Right renal pelvis (tissue), 4 donors: ENCODE measurements at places on chromosomes 12 and 14. TPM values are rescaled to one million over a fixed set of nuclear protein-coding genes. Genes with fewer than 3 reads are reported as not detected.

DNA sequence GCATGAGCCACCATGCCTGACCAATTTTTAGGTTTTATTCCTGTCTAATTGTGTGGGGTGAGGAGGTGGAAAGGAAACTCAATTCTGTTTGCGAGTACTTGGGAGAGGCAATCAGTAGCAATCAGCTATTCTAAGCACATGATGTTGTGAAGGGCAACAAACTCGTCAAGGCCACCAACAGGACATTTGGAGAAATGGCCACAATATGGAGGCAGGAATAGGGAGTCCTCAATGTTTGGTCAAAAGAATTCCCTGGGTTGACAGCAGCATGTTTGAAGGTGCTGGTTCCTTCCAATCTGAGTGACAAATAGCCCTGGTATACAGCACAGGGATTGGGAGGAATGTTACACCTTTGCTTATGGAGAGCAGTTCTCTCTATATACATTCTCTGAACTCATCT, 32.7 kb upstream of the USP44 start:
- DNase-seq, result no peak

DNA sequence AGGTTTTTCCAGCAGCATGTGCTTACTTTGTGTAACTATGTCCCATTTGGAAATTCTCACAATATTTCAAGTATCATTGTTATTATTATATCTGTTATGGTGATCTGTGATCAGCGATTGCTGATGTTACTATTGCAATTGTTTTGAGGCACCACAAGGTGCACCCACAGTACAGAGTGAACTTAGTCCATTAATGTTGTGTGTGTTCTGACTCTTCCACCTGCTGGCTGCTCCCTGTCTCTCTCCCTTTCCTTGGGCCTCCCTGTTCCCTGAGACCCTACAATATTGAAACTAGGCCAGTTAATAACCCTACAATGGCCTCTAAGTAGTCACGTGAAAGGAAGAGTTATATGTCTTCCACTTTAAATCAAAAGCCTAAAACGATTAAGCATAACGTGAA, 153.9 kb downstream of the PIK3C2G start:
- DNase-seq, result no peak

ALG10B gene
- polyA plus RNA-seq, result 13.4 TPM

DNA sequence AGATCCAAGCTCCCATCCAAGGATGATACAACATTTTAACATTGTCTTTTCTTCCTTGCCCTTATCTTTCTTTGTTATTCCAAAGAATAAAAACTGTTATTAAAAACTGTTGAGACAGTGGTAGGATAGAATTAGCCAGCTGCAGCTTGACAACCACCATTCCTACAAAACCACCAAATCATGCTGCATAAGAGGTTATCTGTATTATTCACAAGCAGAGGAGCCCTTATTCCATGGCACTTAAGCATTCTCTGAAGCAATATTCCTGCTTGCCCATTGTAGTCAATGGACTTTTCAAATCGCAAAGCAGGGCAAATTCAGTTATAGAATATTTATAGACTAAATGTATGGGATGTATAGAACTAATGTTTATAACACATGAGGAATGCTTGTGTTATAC, 3.4 kb downstream of the ABCD2 start:
- DNase-seq, result no peak

SCN8A gene
- 1.8 TPM for polyA plus RNA-seq

DNA sequence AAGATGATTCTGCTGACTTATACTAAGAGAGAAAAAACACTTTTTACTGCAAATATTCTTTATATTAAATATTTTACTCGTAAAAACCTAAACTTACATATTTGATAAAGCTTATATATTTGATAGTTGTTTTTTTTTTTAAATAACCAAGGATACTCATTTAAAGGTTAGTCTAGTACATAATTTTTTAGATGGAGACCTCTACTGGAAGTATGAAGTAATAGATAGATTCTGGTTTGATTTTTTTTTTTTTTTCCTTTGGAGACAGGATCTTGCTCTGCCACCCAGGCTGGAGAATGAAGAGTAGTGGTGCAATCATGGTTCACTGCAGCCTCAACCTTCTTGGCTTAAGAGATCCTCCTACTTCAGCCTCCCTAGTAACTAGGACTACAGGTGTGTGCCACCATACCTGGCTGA, 16.4 kb downstream of the ARID2 start:
- no peak for DNase-seq

DNA sequence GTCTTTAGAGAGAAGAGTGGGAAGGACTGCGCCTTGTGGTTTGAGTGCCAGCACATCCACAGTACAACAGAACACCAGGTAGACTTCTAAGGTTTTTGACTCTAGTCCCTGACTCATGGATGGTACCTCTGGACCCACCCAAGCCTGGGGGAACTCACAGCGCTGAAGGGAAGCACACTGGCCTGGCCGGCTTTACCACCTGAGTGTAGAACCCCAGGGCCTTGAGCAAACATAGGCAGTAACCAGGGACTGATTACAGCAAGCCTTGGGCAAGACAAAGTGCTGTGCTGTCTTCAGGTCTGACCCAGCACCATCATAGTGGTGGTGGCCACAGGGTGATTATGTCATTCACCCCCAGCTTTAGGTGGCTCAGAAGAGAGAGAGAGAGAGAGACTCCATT, 17.2 kb downstream of the EML5 start:
- no peak for DNase-seq

PRPH gene
- polyA plus RNA-seq, result 0.21 TPM

GRIN2B gene
- polyA plus RNA-seq, result 1.1 TPM

- no peak for DNase-seq
Observed at GRCh38 chr14:95261616-95262510, 57.8 kb downstream of the CLMN start.

DNA sequence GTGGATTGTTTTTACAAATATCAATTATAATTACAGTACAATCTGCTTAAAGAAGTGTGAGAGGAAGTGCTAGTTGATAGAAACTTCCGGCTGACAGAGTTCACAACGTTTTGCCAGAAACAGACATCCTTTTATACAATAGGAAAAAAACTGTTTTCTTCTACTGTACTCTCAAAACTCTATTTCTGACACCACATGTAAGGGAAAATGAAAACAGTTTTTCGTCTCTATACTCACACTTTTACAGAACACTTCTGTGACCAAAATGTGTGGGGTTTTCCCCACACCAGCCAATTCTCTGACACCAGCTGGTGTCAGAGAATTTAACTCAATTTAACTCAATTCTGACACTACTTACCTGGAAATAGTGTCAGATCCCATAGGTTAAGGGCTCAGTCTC, 24.2 kb upstream of the HIF1A start:
- DNase-seq, result no peak

SOCS4 gene
- 22.2 TPM for polyA plus RNA-seq

RHEBL1 gene
- 1.7 TPM for polyA plus RNA-seq

DNA sequence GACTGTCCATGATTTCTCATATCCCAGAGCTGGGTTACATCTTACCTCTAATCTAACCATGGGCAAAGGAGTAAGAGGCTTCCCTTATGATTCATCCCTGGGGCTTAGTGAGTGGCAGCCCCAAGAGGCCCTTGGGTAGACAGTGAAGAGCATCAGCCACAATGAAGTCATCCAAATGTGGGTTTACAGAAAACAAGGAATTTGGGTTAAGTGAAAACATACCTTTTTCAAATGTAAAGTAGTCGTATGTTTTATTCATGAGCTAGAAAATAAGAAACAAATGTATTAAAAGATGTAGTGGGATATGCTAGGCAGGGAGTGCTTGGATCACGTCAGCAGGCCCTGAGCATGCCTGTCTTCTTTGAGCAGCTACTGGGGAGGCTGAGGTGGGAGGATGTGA, 54.0 kb upstream of the ELK3 start:
- DNase-seq, result no peak

- DNase-seq, result peak; percentile 4
Observed at GRCh38 chr12:82504409-82504808, 146.1 kb downstream of the METTL25 start.

DNA sequence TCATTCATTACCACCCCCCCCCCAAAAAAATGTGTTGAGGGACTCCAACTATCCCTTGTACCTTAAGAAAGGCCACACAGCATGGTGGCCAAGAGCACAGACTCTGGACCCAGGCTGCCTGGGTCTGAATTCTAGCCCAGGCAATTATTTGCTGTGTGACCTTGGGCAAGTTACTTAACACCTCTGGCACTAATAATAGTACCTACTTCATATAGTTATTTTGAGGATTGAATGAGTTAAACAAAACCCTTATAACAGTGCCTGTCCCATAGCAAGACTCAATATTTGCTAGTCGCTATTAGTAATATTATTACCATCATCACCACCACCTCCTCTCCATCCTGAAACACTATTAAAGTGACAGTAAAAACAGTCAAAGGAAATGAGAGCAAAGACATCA, 37.2 kb downstream of the NT5DC3 start:
- no peak for DNase-seq

AKAP5 gene
- 6.1 TPM for polyA plus RNA-seq

DNA sequence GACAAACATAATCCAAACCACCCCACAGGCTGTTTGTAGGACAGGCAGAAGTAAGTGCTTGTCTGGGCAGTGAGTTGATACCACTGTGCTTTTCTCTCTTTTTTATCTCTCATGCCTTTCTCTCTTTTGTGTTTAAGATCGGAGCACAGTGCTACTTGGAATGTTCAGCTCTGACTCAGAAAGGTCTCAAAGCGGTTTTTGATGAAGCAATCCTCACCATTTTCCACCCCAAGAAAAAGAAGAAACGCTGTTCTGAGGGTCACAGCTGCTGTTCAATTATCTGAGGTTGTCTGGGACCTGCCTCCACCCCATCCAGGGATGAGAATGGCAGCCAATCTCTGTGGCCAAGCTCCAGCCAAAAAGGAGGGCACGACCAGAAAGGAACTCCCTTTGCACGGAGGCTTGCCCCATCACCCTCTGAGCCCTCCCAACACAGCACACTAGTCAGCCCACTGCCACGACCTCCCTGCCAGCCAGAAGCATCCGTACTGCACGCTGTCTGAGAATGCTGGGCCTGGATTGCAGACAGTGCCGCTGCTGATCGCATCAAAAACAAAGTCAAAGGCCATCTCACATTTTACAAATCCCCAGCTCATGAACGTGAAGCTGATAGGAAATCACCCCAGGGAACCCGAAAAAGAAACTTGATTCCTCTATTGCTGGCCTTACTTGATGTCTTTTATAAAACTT, 27.8 kb downstream of the GPHB5 start:
- no peak for DNase-seq

RHNO1 gene
- 53.6 TPM for polyA plus RNA-seq

KERA gene
- not detected for polyA plus RNA-seq

- no peak for DNase-seq
Observed at GRCh38 chr12:114064497-114064896, 98.4 kb upstream of the RBM19 start.

- no peak for DNase-seq
Observed at GRCh38 chr12:21850419-21850818, 75.9 kb upstream of the KCNJ8 start.

NFE2 gene
- polyA plus RNA-seq, result 2.6 TPM

- no peak for DNase-seq
Observed at GRCh38 chr12:91897025-91897515, 248.6 kb downstream of the BTG1 start.

DNA sequence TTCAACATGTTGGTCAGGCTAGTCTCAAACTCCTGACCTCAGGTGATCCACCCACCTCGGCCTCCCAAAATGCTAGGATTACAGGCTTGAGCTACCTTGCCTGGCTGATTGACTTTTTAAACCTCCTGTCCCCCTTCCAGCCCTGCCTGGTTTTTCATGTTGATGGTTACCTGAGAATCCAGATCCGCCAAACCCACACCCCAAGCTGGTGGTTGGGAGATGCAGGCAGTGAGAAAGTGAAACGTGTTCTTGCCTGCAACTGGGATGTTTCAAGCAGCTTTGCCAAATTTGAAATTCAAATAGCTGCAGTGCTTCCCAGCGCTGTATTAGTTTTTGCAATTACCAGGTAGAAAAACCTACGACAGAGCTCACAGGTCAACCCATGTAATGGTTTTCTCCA, 238.3 kb upstream of the PWP1 start:
- DNase-seq, result no peak

DNA sequence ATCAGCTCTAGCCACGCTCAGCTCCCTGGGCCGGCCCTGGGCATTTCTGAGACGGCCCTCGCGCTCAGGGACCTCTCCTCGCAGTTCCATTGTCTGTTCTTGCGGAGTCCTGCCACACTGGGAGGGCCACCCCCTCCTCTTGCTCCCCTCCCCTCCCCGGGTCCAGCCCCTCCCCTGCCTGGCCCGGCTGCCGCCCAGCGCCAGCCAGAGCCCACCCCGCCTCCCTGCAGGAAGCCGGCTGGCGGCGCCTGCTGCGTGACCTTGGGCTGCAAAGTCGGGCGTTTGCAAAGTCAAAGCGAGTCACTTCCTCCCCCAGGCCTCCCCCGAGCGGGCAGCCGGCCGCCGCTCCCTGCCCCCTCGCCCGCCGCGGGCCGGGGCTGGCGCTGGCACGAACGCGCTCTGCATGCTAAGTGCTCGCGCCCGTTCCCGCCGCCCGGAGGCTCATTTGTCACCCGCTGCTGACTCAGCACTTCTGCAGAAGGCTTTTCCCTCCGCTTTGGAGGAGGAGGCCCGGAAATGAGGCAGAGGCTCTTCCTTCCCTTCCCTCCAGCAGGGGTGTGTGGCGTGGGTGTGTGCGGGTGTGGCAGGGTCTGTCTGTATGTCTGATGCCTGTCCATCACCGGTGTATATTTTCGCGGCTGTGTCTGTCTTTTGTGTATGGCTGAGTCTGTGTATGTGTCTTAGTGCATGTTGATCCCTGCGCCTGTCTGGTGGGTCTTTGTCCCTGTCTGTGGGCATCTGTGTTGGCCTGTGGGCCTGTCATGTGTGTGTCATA, 72.0 kb downstream of the IRF2BPL start:
- peak; percentile 92 for DNase-seq

GALNT6 gene
- 6.1 TPM for polyA plus RNA-seq

GRCh38 chr14:76500011-76500410, 124.1 kb downstream of the ESRRB start:
- no peak for DNase-seq

- no peak for DNase-seq
Observed at GRCh38 chr12:116538076-116538591, 21.0 kb upstream of the MAP1LC3B2 start.

DNA sequence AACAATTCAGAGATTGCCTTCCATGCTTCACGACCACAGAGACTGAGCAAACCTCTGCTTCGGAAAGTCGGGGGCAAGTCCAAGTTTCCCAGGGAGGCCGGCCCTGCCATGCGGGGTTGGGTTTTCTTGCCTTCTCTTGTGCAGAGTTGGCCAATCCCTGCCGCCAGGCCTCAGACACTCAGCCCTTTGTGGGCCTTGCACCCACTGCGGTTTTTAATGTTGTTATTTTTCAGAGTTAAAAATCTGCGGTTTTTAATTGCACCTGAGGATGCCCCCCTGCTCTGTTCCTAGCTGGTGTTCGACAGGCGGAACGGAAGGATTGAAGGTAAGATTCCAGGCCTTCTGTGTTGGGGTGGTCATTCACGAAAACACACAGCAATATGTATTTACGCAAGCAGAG, 108.7 kb downstream of the CALM1 start:
- DNase-seq, result no peak

DNA sequence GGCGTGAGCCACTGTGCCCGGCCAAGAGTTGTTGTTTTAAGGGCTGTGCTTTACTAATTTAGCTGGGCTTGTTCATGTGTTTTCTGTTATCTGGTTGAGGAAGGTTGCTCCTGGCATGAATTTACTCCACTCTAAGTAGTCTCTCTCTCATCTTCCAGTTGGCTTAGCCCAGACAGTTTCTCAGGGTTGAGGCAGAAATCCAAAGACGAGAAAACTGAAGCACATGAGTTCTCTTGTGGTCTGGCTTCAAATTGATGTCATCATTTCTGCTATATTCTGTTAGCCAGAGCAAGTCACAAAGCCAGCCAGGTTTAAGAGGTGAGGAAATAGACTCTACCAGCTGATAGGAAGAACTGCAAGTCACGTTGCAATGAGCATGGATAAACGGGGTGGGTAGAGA, 57.9 kb downstream of the E2F7 start:
- no peak for DNase-seq
